Stimulated activated CD4-positive, alpha-beta T cell treated with anti-CD3 and anti-CD28 coated beads, TNF-alpha, amount 100 ng/mL, for 4 hours (primary cell): ENCODE measurements at places on chromosomes 3 and 15.

DNA sequence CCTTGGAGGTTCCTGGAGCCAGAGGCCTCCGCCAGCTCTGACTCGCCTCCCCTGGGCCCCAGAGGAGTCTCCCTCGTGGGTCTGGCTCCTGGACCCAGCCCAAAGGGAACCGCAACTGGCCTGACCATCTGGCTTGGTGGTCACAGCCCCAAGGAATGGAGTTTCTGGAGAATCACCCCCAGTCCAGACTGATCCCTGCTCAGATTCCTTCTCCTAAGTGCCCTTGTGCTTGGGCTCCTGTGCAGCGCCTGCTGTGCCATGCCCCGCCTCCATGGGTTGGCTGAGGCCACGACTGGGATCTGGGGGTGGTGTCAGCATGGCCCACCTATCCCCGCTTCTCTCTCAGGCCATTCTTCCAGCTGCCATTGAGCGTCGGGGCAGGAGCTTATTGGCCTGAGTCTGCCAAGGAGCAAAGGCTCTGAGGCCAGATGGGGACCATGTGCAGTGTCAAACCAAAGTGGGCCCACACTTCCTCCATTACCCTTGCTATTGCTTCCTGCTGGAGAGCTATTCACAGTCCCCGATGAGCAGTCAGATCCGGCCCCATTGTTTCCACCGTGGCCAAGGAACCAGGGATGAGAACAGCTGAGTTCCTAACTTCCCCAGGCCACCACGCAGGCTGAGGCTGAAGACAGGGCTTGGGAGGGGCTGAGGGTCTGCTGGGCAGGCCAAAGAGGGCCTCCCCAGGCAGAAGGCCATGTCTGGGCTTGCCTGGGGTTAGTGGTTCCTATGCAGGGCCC is 19.0 kb downstream of the CSPG4 start:
- no peak for DNase-seq

- DNase-seq: no peak
Observed at GRCh38 chr3:30259730-30260129, 346.7 kb upstream of the TGFBR2 start.

DNA sequence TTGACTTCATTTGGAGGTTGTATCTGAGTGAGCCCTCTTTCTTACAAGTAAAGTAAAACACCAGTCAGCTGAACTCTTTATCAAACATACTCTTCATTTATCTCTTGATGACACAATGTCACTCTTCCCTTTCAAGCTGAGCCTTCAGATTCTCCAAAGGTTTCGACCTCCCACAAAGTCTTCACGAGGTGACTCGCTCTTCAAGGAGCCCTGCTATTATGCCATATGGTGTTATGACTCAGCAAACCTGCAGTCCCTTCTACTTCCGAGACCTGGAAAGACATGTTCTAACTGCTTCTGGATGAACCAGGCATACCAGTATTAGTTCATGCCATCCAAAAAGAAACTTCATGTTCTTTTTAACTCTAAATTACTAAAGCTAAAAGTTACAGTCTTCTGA is 23.1 kb downstream of the AADAC start:
- DNase-seq: no peak

DNA sequence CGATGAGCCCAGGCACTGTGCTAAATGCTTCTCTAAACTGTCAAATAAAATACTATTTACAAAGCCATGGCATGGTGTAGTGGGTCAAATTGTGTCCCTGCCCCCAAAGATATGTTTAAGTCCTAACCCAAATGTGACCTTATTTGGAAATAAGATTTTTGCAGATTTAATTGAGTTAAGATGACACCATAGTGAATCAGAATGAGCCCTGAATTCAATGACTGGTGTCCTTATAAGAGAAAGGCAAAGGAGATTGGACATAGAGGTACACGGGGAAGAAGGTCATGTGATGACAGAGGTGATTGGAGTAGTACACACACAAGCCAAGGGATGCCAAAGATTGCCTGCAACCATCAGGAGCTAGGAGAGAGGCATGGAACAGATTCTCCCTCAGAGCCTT is 121.6 kb upstream of the VEPH1 start:
- no peak for DNase-seq

DNA sequence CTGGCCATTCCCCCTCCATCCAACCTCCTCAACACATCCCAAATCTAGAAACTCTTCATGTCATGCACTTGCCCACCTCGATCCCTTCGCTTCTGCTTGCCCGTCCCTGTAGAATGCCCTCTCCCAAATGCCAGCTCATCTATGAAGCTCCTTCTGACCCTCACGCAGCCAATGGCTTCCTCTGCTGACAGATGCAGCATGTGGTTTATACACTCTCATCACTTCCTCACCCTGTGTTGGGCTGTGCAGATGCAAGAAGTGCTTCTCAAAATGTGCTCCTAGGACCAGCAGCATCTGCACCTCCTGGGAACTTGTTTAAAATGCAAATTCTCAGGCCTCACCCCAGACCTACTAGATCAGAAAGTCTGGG is 51.7 kb downstream of the SEMA5B start:
- DNase-seq: no peak

DNA sequence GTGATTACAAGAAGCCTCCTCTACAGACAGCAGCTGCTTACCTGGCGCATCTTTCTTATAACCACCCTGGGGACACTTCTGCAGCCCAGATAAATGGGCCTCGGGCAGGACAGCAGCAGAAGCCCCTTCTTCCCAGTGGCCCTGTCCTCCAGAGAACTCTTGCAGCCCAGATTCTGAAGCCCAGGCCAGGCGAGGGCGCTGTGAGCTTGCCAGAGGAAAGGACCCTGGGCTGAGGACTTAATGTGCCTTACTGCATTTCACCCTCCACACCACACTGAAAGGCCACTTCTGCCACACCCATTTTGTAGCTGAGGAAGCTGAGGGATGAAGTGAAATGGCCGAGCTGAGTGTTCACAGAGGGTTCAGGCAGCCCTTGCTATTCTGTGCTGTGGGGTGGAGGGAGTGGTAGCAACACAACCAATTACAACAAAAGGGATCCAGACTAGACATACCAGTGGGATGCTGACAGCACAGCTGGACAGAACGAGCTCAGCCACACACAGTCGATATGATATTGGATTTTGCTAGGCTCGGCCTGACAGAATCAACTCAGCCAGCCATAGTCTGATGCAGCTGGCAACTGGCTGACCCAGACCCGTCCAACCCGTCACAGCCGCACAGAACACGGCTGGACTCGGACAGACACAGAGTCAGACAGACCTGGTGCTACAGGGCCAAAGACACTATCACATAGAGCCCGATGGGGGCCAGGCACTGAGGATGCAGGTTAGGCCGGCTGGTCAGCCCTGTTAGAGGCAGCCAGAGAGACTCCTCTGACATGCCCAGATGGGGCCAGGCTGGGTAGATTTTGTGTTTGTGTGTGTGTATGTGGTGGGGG is 7.3 kb downstream of the ACOX2 start:
- no peak for DNase-seq

GRCh38 chr3:142040941-142041491 is 108.3 kb downstream of the TFDP2 start:
- DNase-seq: no peak
